Subcutaneous preadipocyte (primary cell): ENCODE measurements at places on chromosomes 11 and 22. TPM values are rescaled to one million over a fixed set of nuclear protein-coding genes. Genes with fewer than 3 reads are reported as not detected.

The LDHAL6A gene
- total RNA-seq = not detected in 2 replicates

The SYT13 gene
- total RNA-seq = not detected in 2 replicates

The TSKU gene
- 25.4 and 26.0 TPM in 2 replicates for total RNA-seq

The MUC6 gene
- total RNA-seq = not detected in 2 replicates

The REXO2 gene
- total RNA-seq = 98.5 and 101 TPM in 2 replicates

The VSIG10L2 gene
- total RNA-seq = not detected in 2 replicates

The PTS gene
- 25.0 and 28.9 TPM in 2 replicates for total RNA-seq

The CD3G gene
- not detected in 2 replicates for total RNA-seq

The ABCC8 gene
- total RNA-seq = not detected in 2 replicates

The PNPLA5 gene
- not detected in 2 replicates for total RNA-seq

The PGA5 gene
- 0.37 and 0.39 TPM in 2 replicates for total RNA-seq

The PRODH gene
- 0.20 and 0.37 TPM in 2 replicates for total RNA-seq

The POU2AF1 gene
- total RNA-seq = not detected in 2 replicates

The DTX4 gene
- 0.59 and 1.1 TPM in 2 replicates for total RNA-seq

The IL18 gene
- total RNA-seq = not detected in 2 replicates

The SSTR3 gene
- not detected in 2 replicates for total RNA-seq

The TMA7B gene
- not detected in 2 replicates for total RNA-seq

The RAG2 gene
- total RNA-seq = not detected in 2 replicates

The TCN2 gene
- total RNA-seq = 7.7 and 11.3 TPM in 2 replicates

The OR6T1 gene
- total RNA-seq = not detected in 2 replicates

The TP53I11 gene
- total RNA-seq = 5.5 and 13.2 TPM in 2 replicates

The ACR gene
- not detected in 2 replicates for total RNA-seq

The ALDH3B2 gene
- not detected in 2 replicates for total RNA-seq

The MIAT gene
- 0.37 and 0.59 TPM in 2 replicates for total RNA-seq

The WNT11 gene
- 0.59 and 1.1 TPM in 2 replicates for total RNA-seq

The TENM4 gene
- 5.9 and 8.6 TPM in 2 replicates for total RNA-seq

The MMP8 gene
- not detected in 2 replicates for total RNA-seq

The OR52N5 gene
- total RNA-seq = not detected in 2 replicates

The UPB1 gene
- total RNA-seq = not detected in 2 replicates

The SIPA1 gene
- 23.5 and 38.3 TPM in 2 replicates for total RNA-seq

The NDUFV1 gene
- 207 and 250 TPM in 2 replicates for total RNA-seq

The GGTLC3 gene
- total RNA-seq = not detected in 2 replicates

The APLNR gene
- not detected in 2 replicates for total RNA-seq

The RASD2 gene
- not detected in 2 replicates for total RNA-seq
